HepG2 (cell line): ENCODE measurements at places on chromosomes 1 and 21.

- DNase-seq: no peak
Measured at GRCh38 chr1:245742896-245743295, 588.1 kb downstream of the KIF26B start.

DNA sequence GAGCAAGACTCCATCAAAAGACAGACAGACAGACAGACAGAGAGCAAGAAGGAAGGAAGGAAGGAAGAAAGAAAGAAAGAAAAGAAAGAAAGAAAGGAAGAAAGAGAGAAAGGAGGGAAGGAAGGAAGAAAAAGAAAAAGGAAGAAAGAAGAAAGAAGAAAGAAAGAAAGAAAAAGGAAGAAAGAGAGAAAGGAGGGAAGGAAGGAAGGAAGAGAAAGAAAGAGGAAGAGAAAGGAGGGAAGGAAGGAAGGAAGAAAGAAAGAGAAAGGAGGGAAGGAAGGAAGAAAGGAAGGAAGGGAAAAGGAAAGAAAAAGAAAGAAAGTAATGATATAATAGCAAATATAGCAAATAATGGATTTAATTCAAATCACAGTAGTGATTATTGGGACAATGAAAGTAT is 32.7 kb downstream of the CHML start:
- no peak for DNase-seq

DNA sequence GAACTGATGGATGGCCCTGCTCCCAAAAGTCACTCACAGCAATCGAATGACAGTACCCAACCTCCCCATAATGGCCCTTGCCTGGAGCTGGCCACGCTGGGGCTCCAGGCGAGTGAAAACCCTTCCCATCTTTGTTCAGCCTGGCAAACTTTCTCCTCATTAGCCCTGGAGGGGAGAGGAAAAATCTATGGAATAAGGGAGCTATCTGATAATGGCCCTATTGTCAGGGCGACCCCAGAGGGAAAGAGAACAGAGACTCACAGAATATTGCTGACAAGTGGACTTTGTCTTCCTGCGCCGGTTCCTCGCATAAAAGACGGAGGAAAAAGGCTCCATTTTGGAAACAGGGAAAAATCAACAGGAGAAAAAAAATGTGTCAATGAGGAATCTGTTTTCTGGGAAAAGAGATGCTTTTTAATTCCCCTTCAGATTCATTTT is 13.0 kb upstream of the ARHGEF16 start:
- peak; percentile 62 for DNase-seq

DNA sequence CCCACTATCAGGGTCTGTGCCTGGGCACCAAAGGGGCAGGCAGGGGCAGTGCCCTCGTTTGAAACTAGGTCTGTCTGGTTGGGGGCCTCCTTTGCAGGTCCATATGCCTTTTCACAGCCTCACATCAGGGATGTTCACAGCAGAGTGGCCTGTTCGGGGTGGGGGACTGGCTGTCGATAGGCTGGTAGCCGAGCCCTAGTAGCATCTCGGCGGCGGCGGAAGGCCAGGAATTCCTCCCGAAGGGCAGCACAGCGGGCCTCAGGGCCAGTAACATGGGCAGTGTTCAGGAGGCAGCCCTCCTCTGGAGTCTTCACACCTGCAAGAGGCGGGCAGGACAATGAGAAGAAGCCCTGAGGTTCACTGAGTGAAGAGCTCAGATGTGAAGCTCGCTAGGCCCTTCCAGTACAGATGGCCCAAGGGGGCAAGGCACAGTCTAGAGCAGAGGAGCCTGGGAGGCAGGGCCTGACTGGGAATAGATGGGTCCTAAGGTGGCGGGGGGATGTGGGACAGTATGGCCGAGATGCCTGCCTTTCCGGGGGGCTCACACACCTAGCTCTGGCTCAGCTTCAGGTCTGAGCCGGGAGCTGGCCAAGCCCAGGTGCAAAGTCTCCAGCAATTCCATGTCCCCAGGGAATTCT is 2.0 kb upstream of the TAGLN2 start:
- no peak for DNase-seq

GRCh38 chr1:16119926-16120325 is 35.9 kb downstream of the EPHA2 start:
- no peak for DNase-seq

GRCh38 chr1:29756085-29756484 is 519.8 kb downstream of the PTPRU start:
- no peak for DNase-seq

- DNase-seq: no peak
Measured at GRCh38 chr1:95067568-95067967, 5.2 kb downstream of the ALG14 start.

DNA sequence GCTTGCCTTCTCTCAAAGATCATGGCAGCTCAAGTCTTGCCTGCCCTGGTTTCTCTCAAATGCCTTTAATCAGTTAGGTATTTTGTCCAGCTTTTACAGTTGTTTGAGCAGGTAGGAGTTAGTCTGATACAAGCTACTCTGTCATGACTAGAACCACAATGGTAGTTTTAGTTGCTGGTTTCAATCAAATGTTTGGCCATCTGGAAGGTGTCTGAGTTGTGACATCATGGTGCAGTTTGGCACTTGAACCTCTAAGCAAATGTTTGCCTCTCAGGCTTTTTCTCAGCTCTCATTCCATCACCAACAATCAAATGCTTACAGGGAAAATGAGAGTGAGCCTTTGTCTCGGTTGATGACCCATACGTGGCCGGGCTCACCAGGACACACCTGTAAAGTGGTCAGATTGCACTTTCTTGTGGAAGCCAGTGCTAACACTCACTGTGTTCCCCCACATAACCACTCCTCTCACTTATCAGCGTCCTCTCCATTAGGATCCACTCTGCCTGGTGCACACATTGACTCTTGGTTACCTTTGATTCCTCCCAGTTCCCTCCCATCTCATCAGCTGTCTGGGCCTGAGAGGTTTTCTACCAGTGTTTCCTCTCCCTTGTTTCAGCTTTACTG is 67.5 kb downstream of the CCDC185 start:
- DNase-seq: no peak

DNA sequence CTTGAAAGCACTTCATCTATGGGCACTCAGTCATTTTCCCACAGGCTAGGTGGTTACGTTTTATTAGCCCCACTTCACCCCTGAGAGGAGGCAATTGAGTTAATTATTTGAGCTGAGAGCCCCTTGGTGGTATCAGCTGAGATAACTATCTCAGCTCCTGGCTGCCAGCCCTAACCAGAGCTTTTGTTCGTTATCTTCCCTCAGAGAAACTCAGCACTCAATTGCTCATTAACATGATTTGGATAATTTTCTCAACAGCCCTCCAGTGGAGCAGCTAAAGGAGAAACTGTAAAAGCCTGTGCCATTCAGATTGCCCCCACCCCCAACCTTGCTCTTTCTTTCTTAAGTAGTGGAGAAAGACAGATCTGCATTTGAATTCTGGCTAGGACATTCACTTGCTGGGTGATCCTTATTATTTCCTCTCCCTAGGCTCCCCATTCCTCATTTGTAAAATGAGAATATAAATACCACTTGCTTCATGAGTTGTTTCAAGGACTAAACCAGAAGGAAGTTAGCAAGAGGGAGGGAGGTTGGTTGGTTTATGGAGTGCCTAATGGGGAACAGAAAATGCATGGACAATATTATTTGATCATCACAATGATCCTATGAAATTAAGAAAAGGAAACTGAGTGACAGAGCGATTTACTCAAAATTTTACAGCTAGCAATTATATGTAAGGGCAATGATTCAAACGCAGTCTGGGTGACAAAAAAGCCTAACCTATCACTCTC is 218.7 kb upstream of the FGGY start:
- no peak for DNase-seq

- peak; percentile 72 for DNase-seq
Measured at GRCh38 chr1:16012590-16013219, 5.1 kb downstream of the HSPB7 start.

- DNase-seq: no peak
Measured at GRCh38 chr21:35111321-35111930, 62.3 kb upstream of the RUNX1 start.

GRCh38 chr1:155272466-155273342 is 600 bp downstream of the CLK2 start:
- peak; percentile 42 for DNase-seq

DNA sequence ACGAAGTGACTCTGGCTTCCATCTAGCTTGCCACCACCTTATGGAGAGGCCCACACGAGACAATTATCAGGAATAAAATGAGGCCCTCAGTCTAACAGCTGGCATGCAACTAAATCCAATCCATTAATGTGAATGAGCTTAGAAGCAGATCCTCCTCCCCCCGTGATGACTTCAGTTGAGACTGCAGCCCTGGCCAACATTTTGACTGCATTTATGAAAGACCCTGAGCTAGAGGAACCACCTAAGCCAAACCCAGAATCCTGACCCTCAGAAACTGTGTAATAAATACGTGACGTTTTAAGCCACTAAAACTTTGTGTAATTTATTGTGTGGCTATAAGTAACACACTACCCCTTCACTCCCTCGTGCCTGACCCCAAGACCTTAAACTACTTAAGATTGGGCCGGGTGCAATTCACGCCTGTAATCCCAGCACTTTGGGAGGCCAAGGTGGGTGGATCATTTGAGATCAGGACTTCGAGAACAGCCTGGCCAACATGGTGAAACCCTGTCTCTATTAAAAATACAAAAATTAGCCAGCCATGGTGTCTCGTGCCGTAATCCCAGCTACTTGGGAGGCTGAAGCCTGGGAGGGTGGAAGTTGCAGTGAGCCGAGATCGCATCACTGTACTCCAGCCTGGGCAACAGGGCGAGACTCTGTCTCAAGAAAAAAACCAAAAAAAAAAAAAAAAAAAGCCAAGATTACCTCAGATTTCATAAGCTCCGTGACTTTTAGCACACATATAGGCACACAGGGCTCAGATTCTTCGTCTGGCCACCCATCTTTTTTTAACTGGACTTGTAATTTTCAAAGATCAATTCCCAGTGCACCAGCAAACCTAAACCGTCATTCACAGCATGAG is 72.5 kb downstream of the ENAH start:
- no peak for DNase-seq

- no peak for DNase-seq
Measured at GRCh38 chr1:175470078-175470477, 273.3 kb downstream of the TNR start.

GRCh38 chr1:224676551-224676950 is 60.4 kb downstream of the CNIH3 start:
- no peak for DNase-seq

DNA sequence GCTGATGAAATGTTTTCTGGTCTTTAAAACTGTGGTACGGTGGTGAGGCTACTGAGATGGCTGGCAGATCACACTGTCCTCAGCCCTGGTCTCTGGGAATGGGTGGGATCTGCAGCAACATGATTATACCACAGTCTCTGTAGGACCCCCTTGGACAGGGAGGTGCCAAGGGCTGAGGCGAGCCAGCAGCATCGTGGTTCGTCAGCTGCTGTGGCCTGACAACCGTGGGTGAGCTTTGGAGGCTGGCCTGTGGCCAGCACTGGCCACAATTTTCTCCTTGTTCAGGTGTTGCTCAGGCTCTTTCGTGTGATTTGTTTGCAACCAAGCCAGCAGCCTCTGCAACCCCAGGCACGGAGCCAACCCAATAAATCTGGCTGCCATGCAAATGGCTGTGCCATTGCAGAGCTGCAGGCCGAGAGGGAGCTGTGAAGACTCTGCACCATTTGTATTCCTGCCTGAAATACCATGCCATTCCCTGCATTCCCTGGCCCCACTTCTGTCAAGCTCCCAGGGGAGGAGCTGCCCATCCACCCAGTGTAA is 70.9 kb downstream of the PCP4 start:
- no peak for DNase-seq

- no peak for DNase-seq
Measured at GRCh38 chr1:87830432-87830978, 501.8 kb downstream of the LMO4 start.

DNA sequence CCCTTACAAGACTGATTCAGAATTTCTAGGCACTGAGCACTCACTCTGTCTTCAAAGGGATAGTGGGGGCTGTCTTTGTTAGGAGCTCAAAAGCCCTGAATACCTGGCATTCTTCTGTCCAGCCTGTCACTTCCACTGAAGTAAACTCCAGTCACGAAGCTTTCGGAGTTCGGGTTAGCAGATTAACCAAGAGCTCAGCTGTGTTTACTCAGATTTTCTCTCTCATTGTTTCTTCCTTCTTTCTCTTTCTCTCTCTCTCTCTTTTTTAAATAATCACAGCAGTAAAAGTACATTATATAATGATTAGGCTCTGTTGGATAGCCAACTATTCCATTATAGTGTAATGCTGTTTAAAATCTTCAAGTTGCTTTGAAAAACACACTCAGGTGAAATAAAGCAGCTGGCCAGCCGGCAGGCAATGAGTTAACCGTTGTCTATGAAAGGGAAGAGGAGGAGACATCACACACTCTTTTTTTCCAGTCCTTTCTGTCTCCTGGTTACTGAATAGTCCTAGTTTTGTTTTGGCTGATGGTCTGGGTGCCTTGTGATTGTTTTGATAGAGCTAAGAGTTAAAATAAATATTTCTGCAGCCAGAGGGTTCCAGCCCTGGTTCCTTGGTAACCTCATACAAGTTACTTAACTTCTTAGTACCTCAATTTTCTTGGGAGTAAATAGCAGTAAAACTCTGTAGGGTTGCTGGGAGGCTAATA is 89.8 kb downstream of the ADSS2 start:
- peak; percentile 84 for DNase-seq

GRCh38 chr1:2486041-2486440 is 10.0 kb downstream of the PLCH2 start:
- DNase-seq: no peak

DNA sequence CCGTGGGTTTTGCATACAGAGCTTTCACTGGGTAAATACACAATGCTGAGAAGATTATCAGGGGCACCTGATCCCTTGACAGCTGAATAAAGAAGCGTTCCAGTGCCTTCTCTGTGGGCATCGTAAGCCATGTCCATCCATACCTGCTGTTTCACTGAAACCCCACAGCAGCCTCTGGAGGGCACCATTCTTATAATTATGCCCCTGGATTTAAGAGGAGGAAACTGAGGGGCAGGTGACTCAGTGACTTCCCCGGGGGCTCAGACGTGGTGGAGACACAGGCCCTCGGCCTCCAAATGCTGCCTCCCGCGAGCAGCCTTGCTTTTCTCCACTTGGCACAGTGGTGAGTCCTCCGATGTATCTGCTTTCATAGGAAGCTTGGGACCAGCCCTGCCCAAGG is 56.7 kb downstream of the B3GALT5 start:
- DNase-seq: no peak

DNA sequence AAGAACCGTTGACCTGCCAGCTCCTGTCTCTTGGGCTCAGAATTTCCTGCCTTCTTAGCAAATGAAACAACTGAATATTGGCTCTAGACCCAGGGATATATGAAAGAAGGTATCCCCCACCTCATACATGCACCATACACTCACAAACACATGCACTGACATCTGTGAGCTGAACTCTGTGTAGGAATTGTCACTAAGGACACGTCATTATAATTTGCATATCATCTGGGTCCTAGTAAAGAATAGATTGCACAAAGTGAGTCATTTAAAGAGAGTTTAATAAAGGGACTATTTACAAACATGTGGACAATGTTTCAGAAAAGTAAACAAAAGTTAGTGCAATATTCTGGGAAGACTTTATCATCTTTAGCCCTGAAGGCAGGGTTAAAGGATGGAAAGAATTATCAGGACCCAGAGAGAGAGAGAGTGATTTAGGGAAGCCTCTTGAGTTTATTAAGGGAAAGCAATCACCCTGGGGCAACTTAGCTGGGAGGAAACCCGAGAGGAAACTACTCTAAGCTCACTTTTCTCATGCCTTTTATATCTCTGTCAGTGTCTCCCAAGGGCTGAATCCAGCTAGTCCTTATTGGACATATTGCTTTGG is 74.1 kb upstream of the PLA2G4A start:
- no peak for DNase-seq
